ENCODE measurements at places on chromosomes 7 and 10.

GRCh38 chr7:129661645-129662182, 50.2 kb downstream of the NRF1 start:
- DNase-seq, result no peak

DNA sequence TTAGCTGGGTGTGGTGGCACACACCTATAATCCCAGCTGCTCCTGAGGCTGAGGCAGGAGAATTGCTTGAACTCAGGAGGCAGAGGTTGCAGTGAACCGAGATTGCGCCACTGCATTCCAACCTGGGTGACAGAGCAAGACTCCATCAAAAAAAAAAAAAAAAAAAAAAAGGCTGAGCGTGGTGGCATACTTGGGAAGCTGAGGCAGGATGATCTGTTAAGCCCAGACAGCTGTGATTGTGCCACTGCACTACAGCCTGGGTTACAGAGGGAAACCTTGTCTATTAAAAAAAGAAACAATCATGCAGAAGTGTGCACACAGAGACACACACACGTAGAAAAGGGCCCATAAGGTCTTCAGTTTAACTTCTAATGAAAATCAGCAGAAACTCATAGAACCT, 150.6 kb downstream of the TPST1 start:
- no peak for DNase-seq

- no peak for DNase-seq
These were observed 24.1 kb upstream of the TRIM8 start for GRCh38 chr10:102620138-102620590.

DNA sequence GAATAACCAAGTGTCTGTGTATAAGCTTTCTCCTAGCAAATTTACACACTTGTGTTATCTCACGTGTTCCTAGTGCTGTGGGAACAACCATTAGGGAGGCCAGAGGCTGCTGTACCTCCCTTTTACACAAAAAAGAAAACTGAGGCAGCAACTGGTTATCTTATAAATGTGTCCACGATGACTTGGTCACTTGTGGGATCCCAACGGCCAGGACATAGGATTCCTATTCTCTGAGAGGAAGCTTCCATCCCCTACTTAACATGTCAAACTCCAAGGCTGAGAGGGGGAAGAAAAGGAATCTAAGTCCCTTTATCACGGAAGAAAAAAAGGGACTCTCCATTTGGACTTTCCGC, 484 bp downstream of the ZNF438 start:
- DNase-seq, result no peak

DNA sequence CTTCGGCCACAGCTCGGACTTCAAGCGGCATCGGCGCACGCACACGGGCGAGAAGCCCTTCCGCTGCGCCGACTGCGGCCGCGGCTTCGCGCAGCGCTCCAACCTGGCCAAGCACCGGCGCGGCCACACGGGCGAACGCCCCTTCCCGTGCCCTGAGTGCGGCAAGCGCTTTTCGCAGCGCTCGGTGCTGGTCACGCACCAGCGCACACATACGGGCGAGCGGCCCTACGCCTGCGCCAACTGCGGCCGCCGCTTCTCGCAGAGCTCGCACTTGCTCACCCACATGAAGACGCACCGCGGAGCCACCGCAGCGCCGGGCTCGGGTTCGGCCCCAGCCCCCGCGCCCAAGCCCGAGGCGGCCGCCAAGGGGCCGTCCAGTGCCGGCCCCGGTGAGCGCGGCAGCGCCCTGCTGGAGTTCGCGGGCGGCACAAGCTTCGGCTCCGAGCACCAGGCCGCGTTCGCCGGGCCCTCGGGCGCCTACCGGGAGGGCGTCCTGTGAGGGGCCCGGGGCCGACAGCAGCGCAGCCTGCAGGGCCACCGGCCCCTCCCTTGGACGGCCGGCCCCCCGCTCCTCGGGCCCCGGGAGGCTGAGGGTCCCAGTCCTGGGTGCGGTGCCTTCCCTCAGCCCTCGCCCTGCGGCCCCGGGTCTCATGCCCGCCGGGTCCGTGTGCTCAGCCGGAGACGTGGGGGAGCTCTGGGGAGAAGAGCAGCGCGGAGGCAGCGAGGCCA, 17.2 kb downstream of the ZNF316 start:
- no peak for DNase-seq

- DNase-seq, result no peak
These were observed 117.6 kb downstream of the GALNT11 start for GRCh38 chr7:152142976-152143595.

- no peak for DNase-seq
These were observed 251.5 kb downstream of the WDR11 start for GRCh38 chr10:121102706-121103105.

GRCh38 chr7:107212725-107213124, 43.9 kb downstream of the HBP1 start:
- DNase-seq, result no peak

- DNase-seq, result no peak
These were observed 28.9 kb upstream of the AHR start for GRCh38 chr7:17269341-17270221.

DNA sequence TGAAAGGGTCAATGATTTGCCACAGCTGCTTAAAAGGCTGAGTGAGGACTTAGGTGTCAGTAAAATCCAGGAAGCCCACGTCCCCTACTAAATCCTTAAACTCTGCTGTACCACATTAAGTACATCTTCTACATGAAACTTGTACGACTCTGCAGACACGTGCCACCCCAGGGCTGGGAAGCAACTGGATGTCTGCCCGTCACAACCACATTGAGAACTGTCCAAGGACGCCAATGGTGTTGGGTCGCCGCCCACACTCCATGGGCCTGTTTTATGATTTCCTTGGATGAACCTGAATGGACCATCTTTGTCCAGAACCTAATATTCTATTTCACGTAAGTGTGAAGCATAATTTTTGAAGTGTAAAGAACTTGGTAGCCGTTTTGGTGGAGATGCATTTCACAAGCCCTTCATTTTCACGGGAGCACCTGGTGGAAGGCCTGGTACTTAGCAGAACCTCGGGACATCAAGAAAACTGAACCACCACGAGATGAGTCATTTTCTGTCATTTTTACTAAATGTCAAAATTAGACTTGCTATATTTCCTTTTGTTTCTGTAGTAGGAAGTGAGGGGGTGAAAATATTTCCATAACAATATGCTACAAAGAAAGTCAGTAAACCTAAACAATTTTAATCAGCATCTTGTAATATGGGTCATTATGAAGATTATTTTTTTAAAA, 134.9 kb downstream of the SFMBT2 start:
- no peak for DNase-seq

DNA sequence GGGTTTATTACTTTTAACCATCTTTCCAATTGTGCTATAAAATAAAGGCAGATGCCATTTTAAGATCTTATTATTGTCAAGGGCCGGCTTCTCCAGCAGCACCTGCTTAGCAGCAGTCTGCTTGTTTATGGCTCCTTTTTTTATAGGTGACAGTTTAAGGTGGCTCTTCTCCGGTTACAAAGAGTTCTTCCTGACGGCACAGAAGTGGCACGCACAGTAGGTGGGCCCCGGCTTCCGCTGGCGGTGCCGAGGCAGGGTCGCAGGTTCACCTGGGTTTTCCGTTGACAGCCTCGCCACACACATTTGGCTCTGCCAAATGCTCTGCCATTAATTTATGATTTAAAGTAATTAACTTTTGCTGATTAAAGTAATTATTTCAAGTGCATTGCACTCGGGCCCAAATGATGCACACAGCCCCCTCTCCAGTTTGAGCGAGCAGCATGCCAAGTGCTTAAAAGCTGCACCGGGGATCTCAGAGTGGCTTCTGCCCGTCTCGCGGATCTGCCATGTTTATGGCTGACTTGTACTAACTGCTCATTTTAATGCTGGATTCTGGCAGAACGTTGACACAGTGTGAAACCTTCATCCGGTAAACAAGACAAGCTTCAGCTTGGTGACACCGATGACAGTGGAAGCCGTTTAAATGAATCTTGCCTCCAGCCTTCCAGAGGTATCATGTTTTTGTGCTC, 355.1 kb upstream of the MKI67 start:
- no peak for DNase-seq

DNA sequence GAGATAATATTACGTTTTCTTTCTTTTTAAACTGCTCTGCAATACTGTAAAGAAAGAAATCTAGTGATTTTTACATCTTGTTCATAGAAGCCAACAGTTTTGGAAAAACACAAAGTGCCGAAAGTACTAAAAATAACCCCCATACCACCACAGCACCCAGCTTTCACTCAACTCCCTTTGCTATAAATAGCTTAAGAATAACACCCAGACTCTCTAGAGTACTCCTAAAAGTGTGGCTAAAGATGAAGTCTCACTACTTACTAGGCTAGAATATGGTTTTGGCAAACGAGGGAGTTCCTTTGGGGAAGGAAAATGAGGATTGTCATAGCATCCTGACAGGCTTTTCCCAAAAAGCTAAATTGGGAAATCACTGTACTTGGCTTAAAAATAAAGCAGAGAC, 151.8 kb upstream of the ANK3 start:
- DNase-seq, result no peak

DNA sequence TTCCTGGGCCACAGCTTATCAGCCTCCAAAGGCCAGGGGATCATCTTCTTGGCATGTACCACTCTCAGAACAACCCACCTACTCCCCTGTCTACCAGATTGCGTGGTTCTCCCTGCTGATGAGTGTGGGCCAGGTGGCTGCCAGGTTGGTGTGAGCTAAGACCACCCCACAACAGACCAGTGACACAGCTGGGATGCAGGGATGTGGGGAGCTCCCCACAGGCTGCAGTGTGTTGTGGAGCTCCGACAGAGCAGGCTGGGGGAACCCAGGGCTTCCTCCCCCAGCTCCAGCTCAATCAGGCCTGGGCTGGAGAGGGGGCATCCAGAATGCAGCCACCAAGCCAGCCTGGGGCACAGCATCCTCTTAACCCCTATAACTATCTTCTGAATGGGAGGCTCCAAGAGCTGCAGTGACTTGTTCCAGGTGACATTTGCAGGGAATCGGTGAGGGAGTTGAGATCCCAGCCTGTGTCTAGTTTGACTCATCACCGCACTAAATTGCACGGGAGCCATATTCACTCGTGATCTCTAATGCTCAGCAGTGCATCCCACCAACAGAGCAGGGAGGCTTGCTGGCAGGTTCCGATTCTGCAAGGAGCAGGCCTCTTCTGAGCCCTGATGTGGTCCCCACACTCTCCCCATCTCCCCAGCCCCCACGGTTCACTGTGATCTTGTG, 596 bp upstream of the GDF2 start:
- no peak for DNase-seq

GRCh38 chr7:94123136-94123535, 119.0 kb upstream of the BET1 start:
- DNase-seq, result no peak

GRCh38 chr10:103605359-103606096, 112.0 kb downstream of the NEURL1 start:
- no peak for DNase-seq

DNA sequence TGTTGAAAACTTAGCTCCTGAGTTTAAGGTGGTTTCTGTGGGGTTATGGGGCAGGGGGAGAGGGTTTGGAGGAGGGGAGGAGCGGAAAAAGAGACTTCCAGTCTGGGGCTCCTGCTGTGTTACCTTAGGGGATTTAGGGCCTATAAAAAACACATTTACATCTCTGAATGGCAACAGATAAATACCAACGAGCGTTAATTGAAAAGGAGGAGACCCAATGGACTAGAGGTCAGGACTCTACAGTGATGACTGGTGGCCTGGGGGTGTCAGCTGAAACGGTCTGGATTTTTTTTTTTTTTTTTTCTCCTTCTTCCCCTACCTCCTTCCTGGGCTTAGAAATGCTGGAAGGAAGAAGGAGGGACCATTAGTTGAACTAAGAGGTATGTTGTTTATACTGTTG, 47.4 kb downstream of the AUTS2 start:
- no peak for DNase-seq

DNA sequence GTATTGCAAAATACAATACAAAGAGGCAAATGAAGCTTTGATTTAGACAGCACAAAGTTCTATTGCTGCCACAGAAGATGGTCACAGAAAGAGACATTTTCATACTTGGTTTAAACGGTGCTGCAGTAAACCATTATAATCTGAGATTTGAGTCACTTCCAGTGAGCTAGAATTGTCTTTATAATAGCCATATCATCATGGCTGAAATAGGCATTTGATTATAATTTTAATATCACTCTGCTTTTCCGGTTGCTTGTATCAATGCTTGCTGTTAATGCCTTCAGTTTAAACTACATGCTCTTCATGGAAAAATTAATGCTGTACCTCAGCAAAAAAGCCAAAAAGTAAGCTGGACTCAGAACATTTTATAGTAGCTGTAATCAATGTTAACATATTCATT, 48.5 kb downstream of the CPEB3 start:
- DNase-seq, result no peak

- DNase-seq, result no peak
These were observed 38.3 kb downstream of the AKR1B1 start for GRCh38 chr7:134420424-134421125.

GRCh38 chr7:39826166-39826565, 123.9 kb upstream of the CDK13 start:
- no peak for DNase-seq

DNA sequence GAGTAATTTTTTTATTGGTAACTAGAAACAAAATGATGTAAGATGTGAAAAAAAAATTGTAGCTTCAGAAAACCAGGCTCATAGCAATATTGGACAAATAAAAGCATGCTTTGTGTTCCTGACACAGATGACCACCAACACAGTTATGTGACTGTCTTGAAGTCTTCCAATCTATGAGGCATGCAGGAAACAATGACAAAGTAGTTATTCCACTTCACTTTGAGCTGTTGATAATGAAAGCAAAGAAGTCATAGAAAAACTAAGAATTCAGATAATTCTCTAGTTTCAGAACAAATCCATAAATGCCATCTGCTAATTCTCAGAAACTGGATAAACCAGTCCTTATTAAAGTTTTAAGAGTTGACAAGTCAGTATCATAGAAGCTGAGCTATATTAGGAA, 378.4 kb upstream of the SEMA3D start:
- peak; percentile 31 for DNase-seq

DNA sequence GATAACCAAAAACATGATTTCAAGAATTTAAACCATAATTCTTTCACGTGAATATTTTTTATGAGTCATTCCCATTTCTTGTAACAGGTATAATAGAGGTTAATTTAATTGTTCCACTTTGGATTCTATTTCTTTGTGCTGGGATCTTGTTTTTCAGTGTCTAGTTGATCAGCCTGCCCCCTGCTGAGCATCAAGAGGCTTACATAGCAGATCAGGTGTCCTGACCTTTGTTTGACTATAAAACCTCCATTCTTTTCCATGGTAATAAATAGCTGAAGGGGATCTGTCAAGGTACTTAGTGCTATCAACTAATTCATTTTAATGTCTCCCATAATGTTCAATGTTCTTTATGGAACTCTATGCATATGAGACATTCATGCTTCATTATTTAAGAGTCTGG, 4.9 kb downstream of the COL17A1 start:
- no peak for DNase-seq

DNA sequence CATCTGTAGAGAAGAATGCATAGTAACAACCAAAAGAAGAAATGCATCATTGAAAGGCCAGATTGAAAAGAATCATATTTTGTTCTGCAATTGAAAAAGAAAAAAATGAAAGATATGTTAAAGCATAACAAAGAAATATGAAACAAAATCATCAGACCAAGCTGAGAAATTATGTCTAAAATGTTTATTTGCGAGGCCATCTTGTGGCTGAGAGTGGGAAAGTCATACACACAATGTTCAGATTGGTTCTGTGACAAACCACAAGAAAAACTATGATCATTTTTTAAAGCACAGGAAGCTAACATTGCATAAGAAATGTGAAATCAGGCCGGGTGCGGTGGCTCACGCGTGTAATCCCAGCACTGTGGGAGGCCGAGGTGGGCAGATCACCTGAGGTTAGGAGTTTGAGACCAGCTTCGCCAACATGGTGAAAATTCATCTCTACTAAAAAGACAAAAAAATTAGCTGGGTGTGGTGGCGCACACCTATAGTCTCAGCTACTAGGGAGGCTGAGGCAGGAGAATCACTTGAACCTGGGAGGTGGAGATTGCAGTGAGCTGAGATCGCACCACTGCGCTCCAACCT, 36.6 kb downstream of the ABCB5 start:
- peak; percentile 11 for DNase-seq

All from forelimb muscle (tissue), 1 donor.